CD4-positive, alpha-beta T cell treated with Interleukin-2 at 100 ng/mL for 4 hours (primary cell): ENCODE measurements at places on chromosomes 2 and 18.

- no peak for DNase-seq
Measured at GRCh38 chr2:109069331-109070194, 59.4 kb upstream of the SH3RF3 start.

GRCh38 chr2:54947136-54947535 lies 103.1 kb downstream of the RTN4 start:
- no peak for DNase-seq

DNA sequence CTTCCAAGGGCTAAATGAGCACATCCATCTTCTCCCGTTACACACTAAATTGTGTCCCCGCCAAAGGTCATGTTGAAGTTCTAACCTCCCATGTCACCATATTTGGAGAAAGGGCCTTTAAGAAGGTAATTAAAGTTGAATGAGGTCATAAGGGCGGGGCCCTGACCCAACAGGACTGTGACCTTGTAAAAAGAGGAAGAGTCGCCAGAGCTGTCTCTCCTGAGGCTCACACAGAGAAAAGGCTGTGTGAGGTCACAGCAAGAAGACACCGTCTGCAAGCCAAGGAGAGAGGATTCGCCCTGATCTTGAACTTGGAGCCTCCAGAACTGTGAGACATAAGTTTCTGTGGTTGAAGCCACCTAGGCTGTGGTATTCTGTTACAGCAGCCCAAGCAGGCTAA lies 24.1 kb downstream of the TRABD2A start:
- peak; percentile 45 for DNase-seq

- no peak for DNase-seq
Measured at GRCh38 chr2:177599139-177599688, 206.6 kb downstream of the AGPS start.

DNA sequence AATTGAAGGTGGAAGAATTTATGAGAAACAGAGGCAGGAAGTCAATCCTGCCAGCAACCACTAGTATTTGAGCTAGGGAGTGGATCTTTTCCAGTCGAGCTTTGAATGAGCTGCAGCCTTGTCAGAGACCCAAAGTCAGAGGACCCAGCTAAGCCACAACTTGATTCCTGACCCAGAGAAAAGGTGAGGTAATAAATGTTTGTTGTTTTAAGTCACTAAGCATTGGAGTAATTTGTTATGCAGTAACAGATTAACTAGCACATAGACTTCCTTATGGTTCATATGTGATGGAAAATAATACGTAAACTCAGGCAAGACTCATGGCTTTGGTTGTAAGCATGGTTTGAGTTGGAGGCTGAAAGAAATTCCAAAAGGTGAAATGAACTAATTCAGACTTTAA lies 21.6 kb downstream of the EFEMP1 start:
- no peak for DNase-seq

DNA sequence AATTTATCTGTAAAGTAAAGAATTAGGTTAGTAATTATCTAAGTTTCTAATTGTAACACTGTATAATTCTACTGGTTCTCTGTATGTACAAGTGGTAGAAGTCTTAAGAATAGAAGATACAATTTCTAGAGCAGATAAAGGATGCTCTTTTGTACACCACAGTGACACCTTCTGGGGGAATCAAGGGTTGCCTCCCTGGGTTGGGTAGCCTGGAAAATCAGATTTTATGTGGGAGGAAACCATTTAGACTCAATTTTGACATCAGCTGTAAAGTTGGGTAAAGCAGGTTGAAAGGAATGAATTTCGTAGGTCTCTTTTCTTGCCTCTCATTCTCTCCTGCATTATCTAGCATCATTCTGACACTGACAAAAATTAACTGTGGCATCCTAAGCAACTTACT lies 354.8 kb downstream of the DCC start:
- DNase-seq = no peak

GRCh38 chr2:10305254-10305635 lies 2.5 kb downstream of the HPCAL1 start:
- peak; percentile 42 for DNase-seq

DNA sequence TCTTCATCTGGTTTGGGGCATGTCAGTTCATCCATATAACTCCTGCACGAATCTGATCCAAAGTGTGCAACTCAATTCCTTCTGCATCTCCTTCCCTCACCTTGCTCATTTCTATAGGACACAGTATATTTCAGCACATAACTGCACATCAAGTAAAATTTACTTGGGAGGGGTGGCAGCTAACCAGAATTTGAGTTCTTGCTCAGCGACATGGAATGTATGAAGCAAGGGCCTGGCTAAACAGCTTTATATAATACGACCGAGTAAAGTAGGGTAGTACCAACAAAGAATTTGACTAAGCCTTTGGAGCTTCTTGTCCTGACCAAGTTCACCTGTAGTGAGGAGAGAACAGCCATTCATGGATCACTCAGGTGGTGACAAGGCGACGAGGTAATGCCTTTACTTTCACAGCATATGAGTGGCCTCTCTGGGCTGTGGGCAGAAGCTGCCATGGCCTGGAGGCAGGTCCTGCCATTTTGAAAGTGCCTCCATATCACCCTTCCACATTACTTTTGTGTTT lies 570.2 kb upstream of the TNP1 start:
- DNase-seq = no peak

DNA sequence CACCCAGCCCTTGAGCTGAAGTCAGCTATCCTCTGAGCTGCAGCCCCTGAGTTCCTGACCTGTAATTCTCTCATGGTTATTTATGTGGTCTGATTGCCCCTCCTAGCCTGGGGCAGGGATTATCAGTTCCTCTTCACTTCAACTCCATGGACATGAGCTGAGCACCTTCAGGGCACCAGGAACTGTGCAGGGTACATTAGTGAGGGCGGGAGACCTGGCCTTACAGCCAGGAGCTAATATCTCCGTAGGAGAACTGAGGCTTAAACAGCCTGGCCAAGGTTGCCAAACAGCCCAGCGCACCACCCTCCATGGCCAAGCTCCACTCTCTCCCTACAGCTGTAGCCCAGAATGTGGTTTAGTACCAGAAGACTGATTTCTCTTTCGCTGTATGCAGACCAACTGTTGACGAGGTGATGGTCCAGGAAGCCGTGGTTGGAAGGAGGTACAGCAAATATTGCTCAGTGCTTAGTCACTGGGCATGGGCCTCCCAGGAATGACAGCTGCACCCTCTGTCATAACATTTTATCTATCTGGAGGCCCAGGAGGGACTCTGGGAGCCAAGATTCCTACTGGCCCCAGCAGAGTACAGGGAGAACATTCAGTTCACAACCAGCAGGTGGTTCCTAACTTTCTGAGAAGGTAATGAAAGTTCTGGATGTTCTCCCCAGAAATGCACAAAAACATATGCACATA lies 228.7 kb upstream of the SIX2 start:
- DNase-seq = no peak

DNA sequence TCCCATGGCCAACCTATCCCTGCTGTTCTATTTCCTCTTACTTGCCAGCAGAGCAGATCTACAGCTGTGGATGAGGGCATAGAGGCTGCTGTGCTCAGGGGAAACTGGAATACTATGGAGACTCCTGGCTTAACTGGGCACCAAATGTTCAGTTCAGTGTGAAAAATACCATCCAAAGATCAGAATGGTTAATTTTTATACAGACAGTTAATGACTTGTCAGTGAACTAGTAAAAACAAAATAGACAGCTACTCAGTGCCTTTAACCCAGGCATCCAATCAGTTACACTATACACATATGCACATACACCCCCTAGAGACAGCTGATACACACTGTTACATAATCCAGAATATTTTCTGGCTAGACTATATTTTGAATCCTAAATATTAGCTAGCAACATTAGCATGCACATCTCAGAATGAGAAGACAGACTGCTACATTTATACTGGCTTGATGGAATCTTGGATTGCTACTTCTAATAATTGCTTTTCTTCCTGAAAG lies 59.1 kb upstream of the WIPF1 start:
- no peak for DNase-seq

DNA sequence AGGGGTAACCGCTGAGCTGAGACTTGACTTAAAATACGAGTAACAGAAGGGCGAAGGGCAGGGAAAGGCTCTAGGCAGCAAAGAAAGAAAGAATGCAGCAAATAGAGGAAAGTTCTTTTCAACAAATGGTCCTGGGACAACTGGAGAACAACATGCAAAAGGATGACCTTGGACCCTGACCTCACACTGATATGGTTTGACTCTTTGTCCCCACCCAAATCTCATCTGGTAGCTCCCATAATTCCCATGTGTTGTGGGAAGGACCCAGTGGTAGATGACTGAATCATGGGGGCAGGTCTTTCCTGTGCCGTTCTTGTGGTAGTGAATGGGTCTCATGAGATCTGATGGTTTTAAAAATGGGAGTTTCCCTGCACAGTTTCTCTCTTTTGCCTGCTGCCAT lies 33.9 kb downstream of the ST3GAL5 start:
- no peak for DNase-seq

DNA sequence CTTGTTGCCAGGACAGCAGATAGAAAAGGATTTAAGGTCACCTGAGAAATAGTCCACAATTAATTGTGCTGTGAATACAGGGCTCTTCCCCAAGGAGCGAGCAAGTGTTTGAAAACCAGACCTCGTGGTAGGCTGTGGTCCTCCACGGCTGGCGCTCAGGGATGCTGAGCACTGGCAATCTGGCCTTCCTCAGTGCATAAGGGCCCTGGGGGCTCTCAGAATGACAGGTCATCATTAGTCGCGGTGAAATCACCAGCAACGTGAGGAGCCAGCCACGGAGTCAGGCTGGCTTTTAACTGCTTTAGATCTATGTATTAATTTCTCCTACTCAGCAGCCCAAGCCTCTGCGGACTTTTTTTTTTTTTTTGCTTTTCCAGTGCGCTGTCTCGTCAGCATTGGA lies 148.5 kb downstream of the FHOD3 start:
- no peak for DNase-seq

DNA sequence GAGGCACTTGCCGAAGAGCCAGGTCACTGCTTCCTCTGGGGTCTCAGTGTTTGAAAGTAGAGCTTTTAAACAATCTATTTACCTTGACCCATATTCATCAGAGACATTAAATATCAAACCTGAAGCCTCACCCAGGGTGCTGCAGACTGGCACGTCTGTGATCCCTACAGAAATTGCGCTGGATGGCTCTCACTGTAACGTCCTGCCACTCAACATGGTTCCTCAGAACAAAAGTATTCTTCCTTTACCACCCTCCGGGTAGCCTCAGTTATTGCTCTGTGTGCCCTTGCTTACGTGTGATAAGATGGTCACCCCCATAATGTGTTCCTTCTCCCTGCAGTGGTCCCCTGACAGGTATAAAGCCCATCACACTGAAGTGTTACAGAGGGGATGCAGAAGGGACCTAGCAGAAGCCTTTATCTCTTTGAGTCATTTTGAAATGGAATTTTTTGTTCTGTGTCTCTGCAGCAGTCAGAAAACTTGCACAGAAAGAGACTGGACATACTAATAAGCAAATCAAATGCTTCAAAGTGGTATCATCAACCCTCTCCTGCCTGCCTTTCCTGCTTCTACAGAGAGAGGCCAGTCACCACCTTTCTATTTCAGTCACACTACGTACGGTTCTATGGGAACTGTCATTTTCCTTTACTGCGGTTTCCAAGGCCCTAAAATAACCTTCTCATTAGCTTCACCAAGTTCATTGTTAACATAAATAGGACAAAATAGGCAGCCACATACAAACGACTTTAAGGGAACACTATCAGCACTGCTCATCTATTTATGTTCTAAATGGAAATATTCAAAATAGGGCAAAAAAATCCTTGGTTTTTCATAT lies 86.8 kb downstream of the METTL8 start:
- no peak for DNase-seq

DNA sequence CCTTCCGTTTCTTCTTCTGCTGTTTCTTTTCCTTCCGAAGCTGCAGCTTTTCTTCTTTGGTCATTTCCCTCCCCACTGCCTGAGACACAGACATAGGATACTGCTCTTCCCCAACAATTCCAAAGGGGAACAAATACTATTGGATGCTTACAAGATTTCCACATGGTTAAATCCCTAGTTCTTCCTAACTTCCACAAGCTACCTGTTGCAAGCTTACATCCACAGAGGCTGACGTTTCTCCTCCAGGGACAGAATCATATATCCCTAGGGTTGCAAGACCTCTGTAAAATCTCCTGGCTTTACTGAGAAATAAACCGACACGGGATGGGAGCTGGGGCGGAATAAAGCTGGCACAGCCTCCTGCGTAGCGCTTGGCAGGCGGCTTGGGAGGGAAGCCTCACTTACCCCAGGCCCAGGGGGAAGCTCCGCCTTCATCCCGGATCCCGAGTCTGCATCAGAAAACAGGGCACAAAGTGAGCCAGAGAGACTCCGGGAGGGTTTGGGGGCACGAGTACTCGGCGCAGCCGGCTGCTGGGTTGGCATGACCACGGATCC lies 590 bp downstream of the EIF2B4 start:
- no peak for DNase-seq

- DNase-seq = no peak
Measured at GRCh38 chr2:138720035-138720838, 60.0 kb downstream of the NXPH2 start.
